Endothelial cell (in vitro differentiated cells): ENCODE measurements at places on chromosomes 11 and 22.

- DNase-seq = peak; percentile 55
Observed at GRCh38 chr11:75667831-75668450, 897 bp downstream of the MAP6 start.

- DNase-seq = no peak
Observed at GRCh38 chr22:23909296-23909898, 15.2 kb downstream of the MIF start.

DNA sequence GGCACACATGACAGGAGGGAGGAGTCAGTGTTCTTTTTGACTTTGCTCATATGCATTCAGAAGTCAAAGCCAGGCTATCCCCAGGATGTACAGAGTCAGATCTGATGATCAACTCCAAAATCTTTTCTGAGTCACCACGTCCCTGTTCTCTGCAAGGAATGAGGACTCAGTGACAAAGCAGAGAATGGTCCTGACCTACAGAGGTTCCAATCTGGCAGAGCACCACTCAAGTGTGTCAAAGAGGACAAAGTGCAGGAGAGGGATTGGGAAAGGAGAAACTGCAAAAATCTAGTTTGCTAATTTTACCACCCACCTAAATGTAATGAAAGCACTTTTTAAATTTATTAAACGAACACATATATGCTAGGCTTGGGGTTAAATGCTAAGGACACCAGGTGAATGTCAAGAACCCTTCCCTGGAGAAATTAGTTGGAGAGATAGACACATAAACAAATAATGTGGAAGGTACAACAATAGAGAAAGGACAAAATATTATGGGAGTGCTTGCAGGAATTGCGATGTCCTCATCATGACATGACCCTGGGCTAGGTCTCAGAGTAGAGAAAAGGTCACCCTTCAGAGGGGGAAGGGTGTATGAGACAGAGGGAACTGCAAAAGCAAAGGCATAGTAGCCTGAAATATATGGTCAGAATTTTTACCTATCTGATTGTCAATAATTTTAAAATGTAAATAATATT is 56.3 kb downstream of the MTNR1B start:
- no peak for DNase-seq

- no peak for DNase-seq
Observed at GRCh38 chr11:108931168-108931567, 266.3 kb downstream of the DDX10 start.

- no peak for DNase-seq
Observed at GRCh38 chr22:41524809-41525449, 19.3 kb downstream of the POLR3H start.

- DNase-seq = peak; percentile 13
Observed at GRCh38 chr11:111978028-111978771, 41.1 kb downstream of the DIXDC1 start.
